Natural killer cell treated with Interleukin-12 subunit alpha and Interleukin-12 subunit beta and Interleukin-15 and Interleukin-18, amount 100 ng/mL, for 72 hours (primary cell): ENCODE measurements at places on chromosomes 4 and X. TPM values are rescaled to one million over a fixed set of nuclear protein-coding genes. Genes with fewer than 3 reads are reported as not detected.

SLC9B1 gene
- 0.43 TPM for total RNA-seq

FAM53A gene
- 6.2 TPM for total RNA-seq

GALNT7 gene
- total RNA-seq = 19.4 TPM

ASB12 gene
- total RNA-seq = not detected

RNF175 gene
- not detected for total RNA-seq

ADH4 gene
- total RNA-seq = not detected

AWAT2 gene
- not detected for total RNA-seq

STBD1 gene
- 3.6 TPM for total RNA-seq

ADRA2C gene
- not detected for total RNA-seq

CD40LG gene
- 9.0 TPM for total RNA-seq

TRO gene
- 2.1 TPM for total RNA-seq
